ENCODE measurements at places on chromosomes 11 and 22.

DNA sequence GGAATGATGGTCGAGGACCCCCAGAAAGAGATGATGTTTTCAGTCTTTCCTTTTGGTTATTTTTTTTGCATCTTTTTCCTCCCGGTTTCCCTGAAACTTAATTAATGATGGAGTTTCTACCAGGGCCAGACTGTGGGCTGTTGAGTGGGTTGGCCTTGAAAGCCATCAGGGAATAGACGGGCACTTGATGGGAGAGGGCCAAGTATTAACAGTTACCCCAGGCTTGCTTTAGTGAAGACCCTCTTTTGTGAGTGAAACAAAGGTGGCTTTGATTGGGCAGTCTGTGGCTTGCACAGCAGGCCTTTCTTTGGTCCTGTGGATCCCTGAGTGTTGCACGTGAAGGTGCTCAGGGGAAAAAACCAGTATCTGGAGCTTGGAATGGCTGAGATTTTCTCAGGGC is 56.9 kb downstream of the AMOTL1 start:
- DNase-seq = no peak

- no peak for DNase-seq
Observed at GRCh38 chr11:106379265-106379664, 301.8 kb downstream of the AASDHPPT start.

DNA sequence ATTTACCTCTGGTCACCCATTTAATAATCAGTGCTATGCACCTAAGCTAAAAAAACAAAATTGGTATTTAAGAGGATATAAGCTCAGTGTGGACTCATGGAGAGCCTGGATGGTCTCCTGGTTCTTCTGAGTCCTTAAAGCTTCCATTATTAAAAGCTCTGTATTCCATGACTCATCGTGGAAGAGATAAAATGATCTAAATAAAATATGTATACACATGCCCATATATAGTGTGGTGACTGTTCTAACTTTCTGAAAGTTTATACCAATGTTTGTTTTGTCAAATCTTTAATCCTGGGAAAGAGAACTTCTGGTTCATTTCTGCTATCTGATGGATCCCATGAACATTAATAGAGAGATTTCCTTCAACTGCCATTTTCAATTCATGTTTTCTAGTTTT is 375.9 kb downstream of the GUCY1A2 start:
- DNase-seq = no peak

DNA sequence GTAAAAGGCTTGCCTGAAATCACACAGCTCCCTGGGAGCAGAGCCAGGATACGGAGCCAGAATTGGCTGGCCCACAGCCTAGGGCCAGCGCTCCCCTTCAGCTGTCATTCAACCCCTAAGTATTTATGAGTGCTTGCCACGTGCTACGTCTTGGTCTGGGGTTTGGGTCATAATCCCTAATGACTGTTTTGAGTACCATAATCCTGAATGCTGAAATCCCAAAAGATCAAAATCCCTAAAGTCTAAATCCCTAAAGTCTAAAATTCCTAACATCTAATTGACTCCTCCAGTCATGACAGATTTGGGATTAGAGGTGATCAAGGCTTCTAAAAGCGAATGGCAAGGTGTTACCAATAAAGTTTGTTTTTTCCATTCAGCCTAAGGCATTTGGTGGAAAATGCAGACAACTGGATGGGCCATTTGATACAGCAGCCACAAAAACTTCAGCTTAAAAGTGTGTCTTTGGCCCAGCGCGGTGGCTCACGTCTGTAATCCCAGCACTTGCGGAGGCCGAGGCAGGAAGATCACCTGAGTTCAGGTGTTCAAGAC is 59.8 kb upstream of the PRR5 start:
- no peak for DNase-seq

DNA sequence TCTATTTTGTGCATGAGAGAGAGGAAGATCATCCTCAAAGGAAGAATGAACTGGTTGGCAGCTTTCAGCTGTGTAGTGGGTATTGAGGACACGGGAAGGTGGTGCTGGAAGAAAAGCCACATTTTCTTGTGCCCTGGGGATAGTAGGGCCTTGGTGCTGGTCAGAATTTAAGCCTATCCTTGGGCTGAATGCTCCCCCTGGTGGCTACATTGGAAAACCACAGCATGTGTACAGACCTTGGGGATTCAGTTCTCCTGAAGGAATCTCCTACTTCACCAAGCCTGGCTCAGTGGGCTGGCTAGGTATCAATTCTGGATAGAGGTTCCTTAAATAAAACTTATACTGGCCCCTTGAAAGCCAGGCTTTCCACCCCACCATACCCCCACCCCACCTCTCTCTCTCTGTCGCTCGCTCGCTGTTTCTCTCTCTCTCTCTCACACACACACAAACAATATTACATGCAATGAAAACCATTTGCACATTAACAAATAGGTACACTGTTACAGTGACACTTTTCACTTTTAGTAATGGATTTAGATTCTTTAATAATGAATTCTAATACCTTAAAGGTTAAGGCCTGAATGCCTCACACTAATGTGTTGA is 2.8 kb upstream of the OR51M1 start:
- DNase-seq = no peak

DNA sequence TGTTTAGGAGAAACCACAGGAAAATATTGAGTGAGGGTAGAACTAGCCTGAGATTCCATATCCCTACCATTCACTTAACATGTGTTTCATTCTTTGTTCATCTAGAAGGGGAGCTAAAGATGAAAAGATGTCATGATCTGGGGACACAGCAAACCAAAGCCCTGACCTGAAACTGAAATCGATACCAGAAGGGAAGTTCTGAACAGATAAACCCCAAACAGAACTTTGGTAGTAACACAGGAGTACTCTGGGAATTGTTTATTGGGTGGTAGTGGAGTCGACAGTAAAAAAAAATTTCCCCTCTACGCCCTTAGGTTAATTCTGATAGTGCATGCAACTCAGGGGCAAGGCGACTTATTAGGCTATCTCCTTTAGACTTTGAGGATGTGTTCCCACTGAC is 27.2 kb downstream of the OR2AT4 start:
- DNase-seq = no peak

GRCh38 chr11:113457784-113458183 is 17.4 kb downstream of the DRD2 start:
- DNase-seq = no peak

DNA sequence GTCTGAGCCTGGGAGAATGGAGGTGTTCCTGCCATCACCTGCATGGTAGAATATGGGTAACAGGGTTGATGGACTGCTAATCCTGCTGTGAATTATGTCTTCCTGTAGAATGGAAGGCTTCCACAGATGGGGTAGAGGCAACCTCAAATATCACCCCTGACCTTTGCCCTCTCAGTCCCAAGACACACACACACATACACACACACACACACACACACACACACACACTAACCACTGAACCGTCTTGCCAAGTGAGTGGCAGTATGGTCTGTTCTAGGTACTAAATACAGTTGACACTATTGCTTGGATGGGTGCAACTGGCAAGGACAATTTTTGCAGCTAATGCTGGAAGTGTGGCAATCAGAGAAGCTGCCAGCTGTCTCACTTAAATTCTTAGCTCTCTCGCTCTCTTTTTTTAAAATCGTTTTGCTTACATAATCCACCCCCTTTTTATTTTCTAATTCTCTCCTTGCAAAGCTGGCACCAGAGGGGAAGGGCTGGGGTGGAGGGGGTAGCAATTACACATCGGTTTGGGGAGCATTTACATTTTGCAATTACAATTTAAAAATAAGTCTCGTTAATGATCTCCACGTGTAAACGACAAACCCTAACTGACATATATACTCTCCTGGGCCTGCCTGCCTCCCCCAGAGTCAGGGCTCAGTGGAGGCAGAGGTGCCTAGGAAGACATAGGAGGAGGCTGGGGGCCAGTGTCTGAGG is 162.6 kb downstream of the FEZ1 start:
- DNase-seq = no peak

- DNase-seq = no peak
Observed at GRCh38 chr11:19719960-19720359, 7.3 kb downstream of the NAV2 start.

- DNase-seq = no peak
Observed at GRCh38 chr11:131637469-131638175, 267.2 kb downstream of the NTM start.

DNA sequence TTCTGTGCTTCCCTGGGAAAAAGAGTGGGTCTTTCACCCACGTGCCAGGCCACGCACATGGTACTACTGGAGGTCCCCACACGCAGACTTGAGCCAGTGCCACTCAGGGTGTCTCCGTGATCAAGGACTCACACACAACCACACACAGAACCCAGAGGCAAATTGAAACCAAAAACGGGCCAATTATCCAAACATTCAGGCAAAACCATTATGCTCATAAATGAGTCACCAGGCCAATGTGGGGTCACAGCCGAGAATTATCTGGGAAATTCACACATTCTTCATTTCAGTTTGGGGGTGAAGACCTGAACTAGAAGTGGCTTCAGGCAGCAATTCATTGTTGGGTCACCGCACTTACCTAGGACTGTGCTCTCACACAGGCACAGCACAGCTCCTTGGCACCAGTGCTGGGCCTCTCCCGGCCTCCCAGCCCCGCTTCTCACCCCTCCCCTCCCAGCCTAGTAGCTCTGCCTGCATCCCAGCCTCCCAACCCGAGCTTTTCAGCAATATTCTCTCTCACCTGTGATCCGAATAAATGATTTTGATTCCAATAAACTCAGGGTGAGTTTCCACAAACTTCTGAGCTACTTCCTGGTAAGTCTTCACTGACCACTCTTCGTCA is 28.0 kb downstream of the ADA2 start:
- no peak for DNase-seq

DNA sequence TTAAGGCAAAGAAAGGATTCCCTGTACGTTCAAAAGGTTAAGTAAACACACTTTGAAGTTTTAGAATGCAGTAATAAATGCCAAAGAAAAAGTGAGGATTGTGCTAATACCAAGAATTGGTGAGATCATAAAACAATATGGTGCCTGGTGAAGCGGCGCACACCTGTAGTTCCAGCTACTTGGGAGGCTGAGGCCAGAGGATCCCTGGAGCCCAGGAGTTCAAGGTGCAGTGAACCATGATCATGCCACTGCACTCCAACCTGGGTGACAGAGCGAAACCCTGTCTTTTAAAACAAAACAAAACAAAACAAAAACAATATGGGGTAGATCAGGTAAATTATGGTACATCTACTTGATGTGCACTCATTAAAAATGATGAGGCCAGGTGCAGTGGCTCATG is 73.4 kb upstream of the APOA1 start:
- no peak for DNase-seq

GRCh38 chr22:42281706-42282251 is 11.3 kb upstream of the TCF20 start:
- no peak for DNase-seq

GRCh38 chr11:1129611-1130160 is 28.1 kb upstream of the MUC5AC start:
- no peak for DNase-seq

- no peak for DNase-seq
Observed at GRCh38 chr22:40237788-40238424, 60.2 kb downstream of the TNRC6B start.

GRCh38 chr22:50633086-50633485 is 5.1 kb upstream of the ARSA start:
- DNase-seq = no peak

- no peak for DNase-seq
Observed at GRCh38 chr22:47042116-47042825, 279.8 kb downstream of the TBC1D22A start.

DNA sequence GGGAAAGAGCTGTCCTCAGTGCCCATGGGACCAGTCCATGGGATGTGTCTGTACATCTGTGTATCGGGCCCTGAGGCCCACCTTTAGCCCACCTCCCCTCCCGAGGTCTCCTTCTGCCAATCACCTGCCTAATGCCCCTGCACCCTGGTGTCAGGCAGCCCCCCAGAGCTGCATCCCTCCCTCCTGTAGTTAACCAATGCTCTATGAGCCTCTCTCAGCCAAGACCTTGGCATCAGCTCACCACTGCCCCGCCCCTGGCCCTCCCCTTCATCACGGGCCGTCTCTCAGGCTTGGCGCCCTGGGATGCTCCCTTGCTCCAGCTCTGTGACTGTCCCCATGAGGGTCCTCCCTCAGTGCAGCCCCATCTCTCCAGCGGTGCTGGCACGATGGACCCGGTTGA is 18.5 kb downstream of the MGAT3 start:
- no peak for DNase-seq

DNA sequence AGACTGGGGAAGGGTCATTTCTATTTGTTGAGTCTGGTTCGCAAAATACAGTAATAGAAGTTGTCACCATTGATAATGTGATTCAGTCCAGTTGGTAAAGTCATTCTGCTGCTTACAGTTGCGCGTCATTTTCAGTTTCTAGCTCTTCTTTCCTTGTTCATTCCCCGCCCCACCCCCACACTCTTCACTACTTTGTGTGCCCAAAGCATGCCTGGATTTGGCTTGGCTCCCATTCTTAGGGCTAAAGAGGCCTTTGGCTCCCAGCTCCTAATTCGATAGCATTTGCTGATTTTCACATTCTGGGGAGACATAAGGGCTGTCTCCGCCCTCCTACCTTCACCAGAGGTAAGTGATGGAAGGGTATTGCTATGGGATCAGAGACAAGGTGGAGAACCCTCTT is 43.0 kb downstream of the CECR2 start:
- no peak for DNase-seq

- no peak for DNase-seq
Observed at GRCh38 chr11:72274435-72274834, 30.5 kb upstream of the PHOX2A start.
